ENCODE measurements at places on chromosomes 4 and X.

DNA sequence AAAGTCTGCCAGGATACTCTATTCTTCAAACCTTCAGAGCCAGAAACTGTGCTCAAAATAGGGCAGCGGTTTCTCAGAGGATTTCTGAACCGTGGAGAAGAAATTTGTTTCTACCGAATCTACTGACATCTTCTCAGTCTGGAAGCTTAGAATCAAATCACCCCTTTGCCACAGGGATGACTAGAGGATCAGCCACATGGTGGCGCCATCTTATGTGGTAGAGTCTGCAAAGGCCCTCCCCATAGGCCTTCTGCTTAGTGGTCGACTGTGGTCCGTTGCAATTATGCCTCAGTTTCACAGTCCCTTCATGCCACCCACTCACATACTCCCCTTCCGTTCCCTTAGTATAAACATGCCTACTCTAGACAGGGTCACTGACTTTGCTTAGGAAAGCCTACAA, 680.7 kb upstream of the SPANXN1 start:
- DNase-seq, result no peak

DNA sequence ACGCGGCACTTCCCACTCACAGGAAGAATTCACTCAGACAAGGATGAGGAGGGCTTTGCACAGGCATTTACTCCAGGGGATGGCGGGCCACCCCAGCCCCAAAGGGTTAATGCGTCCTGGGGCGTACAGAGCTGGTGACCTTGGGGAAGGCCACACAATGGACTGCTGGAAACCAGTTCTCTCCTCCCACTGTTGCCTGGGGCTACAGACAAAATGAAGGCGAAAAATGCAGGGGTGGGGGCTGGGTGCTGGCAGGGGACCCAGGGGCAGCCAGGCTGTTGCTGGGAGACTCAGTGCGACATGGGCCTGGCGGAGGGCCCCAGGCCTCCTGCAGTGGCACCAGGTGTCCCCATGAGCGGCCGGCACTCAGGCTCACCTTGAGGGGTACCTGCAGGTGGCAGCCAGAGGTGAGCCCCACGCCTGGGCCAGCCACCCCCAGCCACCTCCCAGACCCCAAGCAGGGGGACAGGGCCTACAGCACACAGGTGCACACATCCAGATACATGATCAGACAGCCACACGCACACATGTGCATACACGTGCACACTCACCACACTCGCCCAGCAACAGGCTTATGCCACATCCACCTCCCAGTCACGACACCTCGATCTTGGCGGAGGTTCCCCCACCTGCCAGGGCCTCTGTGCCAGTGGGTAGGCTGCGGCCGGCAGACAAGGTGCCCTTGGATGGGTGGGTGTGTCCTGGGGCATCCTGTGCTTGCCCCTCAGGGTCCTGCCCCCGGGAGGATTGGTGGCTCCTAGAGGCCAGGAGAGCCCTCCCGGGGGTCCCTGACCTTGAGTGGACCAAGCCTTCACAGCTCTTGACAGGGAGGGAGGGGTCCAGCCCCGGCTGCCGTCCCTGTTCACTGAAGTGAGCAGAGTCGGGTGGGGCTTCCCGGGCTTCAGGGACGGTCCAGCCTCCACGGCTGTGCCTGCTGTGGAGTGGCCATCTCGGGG, 13.1 kb downstream of the NAT8L start:
- DNase-seq, result no peak

DNA sequence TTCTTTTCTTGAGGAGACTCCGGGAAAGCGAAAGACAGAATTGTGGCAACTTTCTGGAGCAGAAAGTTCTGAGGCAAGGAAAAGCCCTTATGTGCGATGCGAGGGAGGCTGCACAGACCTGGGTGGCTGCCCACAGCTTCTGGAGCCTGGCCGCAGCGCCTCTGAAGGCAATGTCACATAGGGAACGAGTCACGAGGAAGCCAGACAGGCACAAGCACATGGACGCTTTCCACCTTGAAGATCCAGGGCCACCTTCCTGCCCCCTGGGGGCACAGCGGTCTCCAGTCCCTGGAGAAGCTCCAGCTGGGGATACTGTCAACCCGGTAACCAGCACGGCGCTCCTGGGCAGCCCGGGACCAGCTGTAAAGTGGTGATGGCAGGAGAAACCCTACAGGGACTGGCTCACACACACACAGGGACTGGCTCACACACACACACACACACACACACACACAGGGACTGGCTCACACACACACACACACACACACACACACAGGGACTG, 69.8 kb downstream of the MTNR1A start:
- no peak for DNase-seq

DNA sequence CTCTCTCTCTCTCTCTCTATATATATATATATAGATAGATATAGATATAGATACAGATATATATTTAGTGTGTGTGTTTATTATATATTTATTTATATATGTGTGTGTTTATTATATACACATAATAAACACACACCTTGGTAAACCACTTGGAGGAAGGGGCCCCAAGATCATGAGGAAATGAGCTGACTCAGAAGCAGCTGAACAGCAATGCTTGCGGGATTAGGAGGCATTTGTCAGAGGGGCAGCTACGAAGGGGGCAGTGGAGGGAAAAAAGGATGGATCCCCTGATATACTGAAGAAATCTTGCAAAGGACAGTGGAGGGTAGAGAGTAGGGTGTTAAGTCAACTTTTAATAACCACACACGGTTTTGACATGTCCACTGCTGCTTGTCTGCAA, 120.0 kb upstream of the SORBS2 start:
- DNase-seq, result no peak

GRCh38 chr4:82031376-82031927, 342.3 kb downstream of the HNRNPD start:
- no peak for DNase-seq

- DNase-seq, result no peak
Measured at GRCh38 chrX:71253253-71254091, 468 bp downstream of the ZMYM3 start.

DNA sequence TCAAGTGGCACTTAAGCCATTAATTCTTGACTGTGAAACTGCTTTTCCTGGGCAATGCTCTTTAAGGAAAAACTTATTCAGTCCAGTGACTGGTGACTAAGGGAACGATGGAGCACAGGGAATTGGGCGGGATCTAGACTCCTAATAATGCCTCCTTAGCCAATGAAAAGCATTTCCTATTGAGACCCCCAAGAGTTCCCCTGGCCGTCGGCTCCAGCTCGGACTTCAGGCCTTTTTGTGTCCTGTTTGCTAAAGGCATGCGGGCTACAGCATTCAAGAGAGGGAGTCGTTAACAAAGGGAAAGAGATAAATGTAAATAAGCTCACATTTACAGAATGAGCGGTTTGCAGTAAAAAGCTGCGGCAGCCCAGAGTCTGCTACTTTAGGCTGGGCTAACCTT, at the start of gene LPAR4:
TSS of gene LPAR4 (plus strand) at position 232 of the 400 bp plus-strand sequence. CDS start 7,150 bp downstream, outside the sequence.
- no peak for DNase-seq

DNA sequence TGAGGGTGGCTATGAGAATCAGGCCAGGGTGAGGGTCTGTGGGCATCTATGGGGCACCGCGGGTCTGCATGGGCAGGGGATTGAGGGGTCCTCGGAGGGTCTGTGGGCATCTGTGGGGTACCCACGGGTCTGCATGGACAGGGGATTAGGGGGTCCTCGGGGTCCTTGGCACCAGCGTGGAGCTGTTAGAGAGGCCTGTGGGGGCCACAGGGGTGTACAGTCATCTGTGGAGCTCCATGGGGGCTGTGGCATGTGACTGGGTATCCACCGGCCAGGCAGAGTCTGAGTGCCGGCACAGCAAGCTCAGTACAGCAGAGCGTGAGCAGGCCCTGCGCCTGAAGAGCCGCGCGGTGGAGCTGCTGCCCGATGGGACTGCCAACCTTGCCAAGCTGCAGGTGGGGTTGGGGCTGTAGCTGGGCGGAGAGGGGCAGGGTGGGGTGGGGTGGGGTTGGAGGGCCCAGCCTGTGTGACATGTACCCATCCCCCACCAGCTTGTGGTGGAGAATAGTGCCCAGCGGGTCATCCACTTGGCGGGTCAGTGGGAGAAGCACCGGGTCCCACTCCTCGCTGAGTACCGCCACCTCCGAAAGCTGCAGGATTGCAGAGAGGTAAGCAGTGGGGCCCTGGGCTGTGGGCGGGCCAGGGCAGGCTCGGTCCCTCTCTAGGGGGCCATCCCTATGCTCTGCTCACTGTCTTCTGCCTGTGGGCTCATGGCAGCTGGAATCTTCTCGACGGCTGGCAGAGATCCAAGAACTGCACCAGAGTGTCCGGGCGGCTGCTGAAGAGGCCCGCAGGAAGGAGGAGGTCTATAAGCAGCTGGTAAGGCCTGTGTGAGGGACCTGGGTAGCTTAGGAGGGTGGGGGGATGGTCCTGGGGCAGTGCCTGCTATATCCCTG, 12.9 kb downstream of the CCDC22 start:
- DNase-seq, result no peak

- DNase-seq, result no peak
Measured at GRCh38 chrX:74924449-74925224, 615 bp downstream of the NEXMIF start.

DNA sequence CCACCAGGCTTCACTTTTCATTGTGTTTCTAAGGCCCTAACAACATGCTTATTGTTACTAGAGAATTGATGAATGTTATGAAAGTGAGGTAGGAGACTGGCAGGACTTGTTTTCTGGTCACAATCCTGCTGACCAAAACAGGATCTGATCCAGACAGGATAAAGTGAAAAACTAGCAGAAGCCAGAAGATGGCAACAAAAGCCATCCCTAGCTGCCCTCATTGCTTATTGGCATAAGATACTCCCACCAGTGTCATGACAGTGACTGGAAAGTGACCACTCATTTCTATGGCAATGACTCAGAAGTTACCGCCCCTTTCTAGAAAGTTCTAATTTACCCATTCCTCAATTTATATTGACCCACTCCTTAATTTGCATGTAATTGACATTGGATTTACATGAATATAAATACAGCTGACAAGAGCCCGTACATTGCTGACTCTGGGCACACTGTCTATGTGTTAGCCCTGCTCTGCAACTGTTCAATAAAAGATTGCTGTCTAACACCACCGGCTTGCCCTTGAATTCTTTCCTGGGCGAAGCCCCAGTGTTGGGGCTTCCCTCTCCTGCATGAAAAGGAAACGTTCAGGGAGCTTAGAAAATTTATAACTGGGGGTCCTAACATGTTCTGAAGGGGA, 30.0 kb upstream of the FGG start:
- no peak for DNase-seq

DNA sequence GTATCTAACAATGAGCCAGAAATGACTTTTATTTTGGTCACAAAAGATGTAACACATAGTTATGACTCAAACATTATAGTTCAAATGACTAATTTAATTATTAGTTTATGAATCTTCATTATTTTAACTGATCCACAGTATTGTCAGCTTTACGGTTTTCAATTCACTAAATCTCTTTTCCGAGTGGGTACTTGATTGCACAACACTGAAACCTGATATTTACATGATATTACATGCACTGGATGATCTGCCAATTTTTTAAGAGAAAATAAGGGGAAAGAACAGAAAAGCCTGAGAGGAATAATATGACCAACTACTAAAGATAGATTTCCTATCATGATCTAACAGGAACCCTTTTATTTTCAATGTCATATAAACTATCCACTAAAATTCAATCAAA, 1446.0 kb downstream of the FSTL5 start:
- no peak for DNase-seq

- DNase-seq, result no peak
Measured at GRCh38 chrX:64338296-64338695, 57.0 kb downstream of the MTMR8 start.

GRCh38 chr4:174926958-174927357, 8.8 kb downstream of the ADAM29 start:
- DNase-seq, result no peak

- DNase-seq, result no peak
Measured at GRCh38 chr4:163048447-163048846, 118.2 kb downstream of the NAF1 start.

All from amniotic stem cell (primary cell).